ENCODE measurements at places on chromosomes 11 and 22. TPM values are rescaled to one million over a fixed set of nuclear protein-coding genes. Genes with fewer than 3 reads are reported as not detected.

- no peak overlapping the region for H3K27ac ChIP-seq
- H3K27me3 ChIP-seq, result peaks cover 21% of the 10 kb centered on the region
- no peaks in the 10 kb centered on the region for H3K4me1 ChIP-seq
- no peaks in the 10 kb centered on the region for H3K36me3 ChIP-seq
- H3K4me3 ChIP-seq, result no peak overlapping the region
These were observed 78.4 kb upstream of the DBX1 start for GRCh38 chr11:20238712-20239111.

- peak overlapping the region; percentile 55 for H3K27ac ChIP-seq
- H3K36me3 ChIP-seq, result peaks cover 38% of the 10 kb centered on the region
- H3K4me3 ChIP-seq, result no peak overlapping the region
These were observed 11.4 kb downstream of the AASDHPPT start for GRCh38 chr11:106088896-106089295.

DNA sequence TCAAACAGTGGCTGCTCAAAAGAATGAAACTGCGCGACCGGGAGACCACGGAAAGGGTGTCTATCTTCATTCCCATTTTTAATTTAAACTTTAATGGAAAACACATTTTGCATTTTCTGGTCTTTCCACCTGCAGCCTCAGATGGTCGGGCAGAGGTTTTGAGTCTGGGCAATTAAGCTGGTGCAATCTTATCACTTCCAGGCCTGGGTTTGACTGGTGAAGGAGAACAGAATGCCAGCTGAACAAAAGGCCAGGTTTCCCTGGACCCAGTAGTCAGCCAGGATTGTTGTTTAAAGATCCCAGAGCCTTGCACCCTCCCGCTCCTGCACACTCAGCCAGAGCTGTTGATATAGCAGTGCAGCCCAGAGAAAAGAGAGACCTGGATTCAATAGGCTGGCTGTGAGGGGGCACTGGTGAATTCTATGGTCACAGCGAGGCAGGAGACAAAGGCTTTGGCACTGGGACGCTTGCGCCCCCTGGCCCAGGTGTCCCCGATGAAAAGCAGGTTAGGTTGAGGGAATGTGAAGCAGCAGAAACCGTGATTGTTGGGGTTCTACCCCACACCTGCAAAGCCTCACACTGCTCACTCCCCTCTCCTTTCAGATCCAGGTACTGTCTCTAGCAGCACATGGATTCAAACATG is 83.6 kb downstream of the FLI1 start:
- no peak for DNase-seq
- peaks cover 31% of the 10 kb centered on the region for H3K4me1 ChIP-seq
- H3K27me3 ChIP-seq, result peaks cover 21% of the 10 kb centered on the region
- no peaks in the 10 kb centered on the region for H3K36me3 ChIP-seq

DNA sequence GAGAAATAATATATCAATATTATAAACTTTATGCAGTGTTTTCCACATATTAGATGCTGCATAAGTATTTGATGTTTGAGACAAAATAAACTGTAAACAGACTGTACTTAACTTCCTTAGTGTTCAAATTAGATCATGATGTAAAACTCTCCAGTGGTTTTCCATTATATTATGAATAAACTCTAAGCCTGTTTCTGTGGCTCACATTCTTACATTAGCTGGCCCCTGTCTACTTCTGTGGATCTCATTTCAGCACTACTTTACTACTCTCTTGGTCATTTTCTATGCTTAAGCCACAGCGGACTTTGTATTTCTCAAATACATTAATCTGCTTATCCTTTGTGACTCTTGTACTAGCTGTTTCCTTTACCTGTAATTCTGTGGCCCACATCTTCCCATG is 55.6 kb downstream of the ARHGEF12 start:
- H3K4me3 ChIP-seq, result no peak overlapping the region
- peak overlapping the region; percentile 89 for H3K27ac ChIP-seq

- H3K27me3 ChIP-seq, result peaks cover 28% of the 10 kb centered on the region
- no peak for DNase-seq
- H3K4me1 ChIP-seq, result peaks cover 32% of the 10 kb centered on the region
- H3K36me3 ChIP-seq, result no peaks in the 10 kb centered on the region
These were observed 78.3 kb upstream of the SHISAL1 start for GRCh38 chr22:44391015-44391414.

- no peaks in the 10 kb centered on the region for H3K36me3 ChIP-seq
- H3K4me3 ChIP-seq, result peak overlapping the region; percentile 69
- DNase-seq, result no peak
- H3K27ac ChIP-seq, result no peak overlapping the region
These were observed 2.8 kb upstream of the BSX start for GRCh38 chr11:122984186-122985011.

DNA sequence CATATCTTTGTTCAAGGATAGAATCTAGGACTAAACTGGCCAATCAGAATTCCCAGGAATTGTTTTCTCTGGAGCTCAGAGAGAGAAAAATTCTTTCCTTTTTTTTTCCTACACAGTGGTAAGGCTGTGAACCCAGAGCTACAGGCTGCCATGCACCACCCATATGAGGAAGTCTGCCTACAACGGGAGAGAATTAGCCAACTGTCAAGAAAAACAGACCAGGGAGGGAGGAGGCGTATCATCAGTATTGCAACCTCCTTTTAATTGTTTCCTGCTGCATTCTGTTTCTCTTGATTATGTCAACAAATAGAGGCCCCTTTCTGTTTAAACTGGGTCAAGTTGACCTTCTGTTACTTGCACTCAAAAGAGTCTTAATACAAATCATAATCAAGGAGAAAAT is 176.5 kb upstream of the UBASH3B start:
- DNase-seq, result no peak
- no peaks in the 10 kb centered on the region for H3K4me1 ChIP-seq
- H3K27ac ChIP-seq, result no peak overlapping the region
- H3K36me3 ChIP-seq, result peaks cover 13% of the 10 kb centered on the region
- H3K4me3 ChIP-seq, result no peak overlapping the region

DNA sequence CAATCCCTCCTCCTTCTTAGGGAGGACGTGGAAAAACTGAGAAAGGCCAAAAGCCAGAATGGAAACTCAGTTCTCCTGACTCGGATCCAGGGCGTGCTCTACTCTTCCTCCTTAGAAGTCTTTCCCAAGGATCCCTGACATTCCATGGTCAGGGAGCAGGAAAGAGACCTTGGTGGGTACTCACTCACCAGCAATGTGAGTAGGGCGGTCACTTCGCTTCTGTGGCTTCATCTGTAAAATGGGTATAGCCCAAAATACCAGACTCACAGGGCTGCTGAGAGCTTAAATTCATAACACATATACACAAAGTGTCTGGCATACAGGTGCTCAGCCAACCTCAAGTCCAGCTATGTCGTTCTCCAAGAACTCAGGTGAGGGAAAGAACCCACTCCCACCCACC is 629 bp upstream of the KCTD17 start:
- peaks cover 6% of the 10 kb centered on the region for H3K4me1 ChIP-seq
- no peaks in the 10 kb centered on the region for H3K27me3 ChIP-seq

GRCh38 chr11:101063706-101064105 is 65.9 kb downstream of the PGR start:
- no peak overlapping the region for H3K27ac ChIP-seq
- no peak for DNase-seq
- H3K4me1 ChIP-seq, result no peaks in the 10 kb centered on the region

GRCh38 chr11:114563077-114563476 is 3.4 kb upstream of the NXPE1 start:
- no peak for DNase-seq
- peak overlapping the region; percentile 14 for H3K27ac ChIP-seq
- H3K36me3 ChIP-seq, result no peaks in the 10 kb centered on the region
- H3K4me1 ChIP-seq, result peaks cover 16% of the 10 kb centered on the region

DNA sequence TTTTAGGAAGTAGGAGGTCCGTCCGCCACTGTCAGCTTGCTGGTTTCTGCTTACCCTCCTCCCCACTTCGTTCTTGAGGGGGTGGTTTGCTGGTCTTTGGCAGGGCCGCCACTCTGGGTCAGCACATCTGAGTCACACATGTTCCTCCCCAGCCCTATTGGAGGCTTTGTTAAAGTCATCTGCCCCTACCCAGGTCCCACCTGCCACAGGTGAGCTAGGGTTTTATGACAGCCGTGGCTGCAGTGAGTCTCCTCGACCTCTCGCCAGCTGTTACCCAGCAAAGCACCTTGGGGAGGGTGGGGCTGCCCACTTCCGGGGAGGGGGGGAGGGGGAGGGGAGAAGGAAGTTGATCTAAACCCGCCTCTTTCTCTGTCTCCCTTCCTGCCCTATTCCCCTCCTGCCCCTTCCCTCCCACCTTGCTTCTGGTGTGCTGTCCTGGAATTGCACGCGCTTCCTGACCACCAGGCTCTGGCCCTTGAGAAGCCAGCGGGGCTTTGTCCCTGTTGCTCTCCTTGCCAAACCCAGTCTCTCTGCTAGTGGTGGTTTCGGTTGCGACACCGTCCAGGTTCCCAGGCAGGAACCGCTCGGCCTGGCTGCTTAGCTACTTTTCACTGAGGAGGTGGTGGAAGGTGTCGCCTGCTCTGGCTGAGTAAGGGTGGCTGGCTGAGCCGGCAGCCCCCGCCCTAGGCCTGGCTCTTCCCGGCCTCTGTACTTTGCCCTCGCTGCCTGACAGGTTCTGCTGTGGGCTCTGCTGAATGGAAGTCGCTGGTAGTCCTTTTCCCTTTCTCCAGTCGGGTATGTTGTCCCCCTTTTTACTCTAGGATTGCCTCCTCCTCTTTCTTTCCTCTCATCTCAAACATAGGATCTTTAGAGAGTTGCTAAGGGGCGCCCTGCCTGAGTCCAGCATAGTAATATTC is 28.5 kb downstream of the RCOR2 start:
- DNase-seq, result no peak
- peak overlapping the region; percentile 96 for H3K27ac ChIP-seq
- peaks cover 23% of the 10 kb centered on the region for H3K4me1 ChIP-seq
- H3K36me3 ChIP-seq, result peaks cover 6% of the 10 kb centered on the region
- no peaks in the 10 kb centered on the region for H3K27me3 ChIP-seq

DNA sequence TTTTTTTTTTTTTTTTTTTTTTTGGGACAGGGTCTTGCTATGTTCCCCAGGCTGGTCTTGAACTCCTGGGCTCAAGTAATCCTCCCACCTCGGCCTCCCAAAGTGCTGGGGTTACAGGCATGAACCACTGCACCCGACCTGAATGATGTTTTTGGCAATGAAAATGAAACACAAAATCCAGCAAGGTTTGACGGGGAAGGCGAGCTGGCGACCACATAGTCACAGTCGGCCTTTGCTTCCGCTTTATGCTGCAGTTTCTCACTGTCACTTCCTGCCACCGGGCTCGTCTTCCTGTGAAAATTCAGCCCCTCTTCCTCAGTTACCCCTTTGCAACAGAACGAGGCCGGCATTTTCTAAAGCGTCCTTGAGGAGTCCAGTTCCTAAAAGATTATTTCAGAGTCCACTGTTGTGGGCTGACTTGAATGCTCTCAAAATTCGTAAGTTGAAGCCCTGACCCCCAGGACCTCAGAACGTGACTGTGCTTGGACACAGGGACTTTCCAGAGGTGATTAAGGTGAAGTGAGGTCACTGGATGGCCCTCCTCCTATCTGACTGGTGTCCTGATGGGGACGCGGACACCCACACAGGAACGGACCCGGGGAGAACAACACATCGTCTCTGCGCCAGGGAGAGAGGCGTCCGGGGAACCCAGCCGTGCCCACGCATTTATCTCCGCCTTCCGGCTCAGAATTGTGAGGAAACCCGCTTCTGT is 2.9 kb upstream of the BID start:
- no peaks in the 10 kb centered on the region for H3K36me3 ChIP-seq
- H3K4me3 ChIP-seq, result no peak overlapping the region
- DNase-seq, result no peak
- no peak overlapping the region for H3K27ac ChIP-seq
- peaks cover 2% of the 10 kb centered on the region for H3K27me3 ChIP-seq

OR51B4 gene
- 0.47 TPM for total RNA-seq

TTC28 gene
- total RNA-seq, result 91.7 TPM

IGF2 gene
- 3,275 TPM for total RNA-seq

SHISA8 gene
- total RNA-seq, result not detected

OR2D2 gene
- 0.41 TPM for total RNA-seq

ZNF280B gene
- 6.9 TPM for total RNA-seq

PKP3 gene
- 65.7 TPM for total RNA-seq

TRIM44 gene
- total RNA-seq, result 88.2 TPM
